ENCODE measurements at places on chromosomes 11 and 22.

DNA sequence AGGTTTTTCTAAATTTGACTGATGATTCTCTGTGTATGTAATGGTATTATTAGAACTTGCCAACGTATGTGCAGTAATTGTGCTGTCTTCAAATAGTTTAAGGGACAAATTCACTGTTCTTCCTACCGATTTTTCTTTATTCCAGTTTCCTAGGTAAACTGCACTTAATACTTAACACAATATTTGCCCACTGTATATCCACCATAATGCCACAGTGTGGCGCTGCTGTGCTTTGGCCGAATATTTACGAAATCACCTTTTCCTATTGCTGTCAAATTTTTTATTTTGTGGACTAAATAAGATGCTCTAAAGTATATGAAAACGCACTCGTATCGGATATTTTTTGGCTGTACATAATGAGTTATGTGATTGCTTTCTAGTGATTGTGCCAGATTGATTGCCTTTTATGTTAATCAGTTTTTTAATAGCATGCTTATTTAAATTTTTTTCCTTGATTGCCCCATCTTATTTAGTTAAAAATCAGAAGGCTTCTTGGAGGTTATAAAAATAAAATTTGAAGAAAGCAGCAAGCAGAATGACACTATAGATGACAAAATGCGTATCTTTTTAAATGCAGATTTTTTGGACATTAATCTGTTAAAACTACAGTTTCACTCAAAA is 10.5 kb downstream of the AASDHPPT start:
- peak; percentile 23 for DNase-seq

DNA sequence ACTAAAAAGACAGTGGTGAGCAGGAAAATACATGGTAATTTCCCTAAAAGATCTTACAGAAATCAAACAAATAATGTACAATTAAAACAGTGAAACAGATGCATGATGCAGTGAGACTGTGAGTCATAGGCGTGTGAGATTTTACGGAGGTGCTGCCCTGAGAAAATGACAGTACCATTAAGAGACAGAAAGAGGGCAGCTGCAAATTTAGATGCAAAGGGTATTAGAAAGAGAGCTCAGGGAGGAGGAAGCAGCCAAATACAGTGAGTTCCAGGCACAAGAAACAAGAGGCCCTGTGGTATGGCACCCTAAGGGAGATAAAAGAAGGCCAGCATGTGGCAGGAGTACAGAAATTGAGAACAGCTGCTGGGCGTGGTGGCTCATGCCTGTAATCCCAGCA is 88.5 kb upstream of the FIBIN start:
- no peak for DNase-seq

DNA sequence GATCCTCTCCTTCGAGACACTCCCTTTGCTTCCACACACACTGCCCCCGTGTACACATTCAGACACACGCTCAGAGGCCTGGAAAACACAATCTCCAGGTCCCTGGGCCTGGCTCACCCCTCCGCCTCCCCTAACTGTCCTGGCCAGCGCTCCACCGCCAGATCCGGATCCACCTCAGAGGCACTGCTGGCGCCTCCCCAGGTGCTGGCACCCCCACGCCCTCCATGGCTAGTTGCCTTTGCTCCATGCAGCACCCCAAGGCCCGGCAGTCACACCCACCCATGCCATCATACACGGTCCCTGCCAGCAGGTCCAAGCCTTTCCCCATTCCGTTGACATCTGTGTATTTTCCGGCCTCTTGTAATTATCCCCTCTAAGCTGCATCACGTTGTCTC is 11.1 kb downstream of the SPTBN2 start:
- no peak for DNase-seq

- DNase-seq: no peak
Observed at GRCh38 chr11:116166573-116167465, 606.0 kb downstream of the BUD13 start.

GRCh38 chr22:38162881-38163843 is 18.5 kb downstream of the PLA2G6 start:
- no peak for DNase-seq

DNA sequence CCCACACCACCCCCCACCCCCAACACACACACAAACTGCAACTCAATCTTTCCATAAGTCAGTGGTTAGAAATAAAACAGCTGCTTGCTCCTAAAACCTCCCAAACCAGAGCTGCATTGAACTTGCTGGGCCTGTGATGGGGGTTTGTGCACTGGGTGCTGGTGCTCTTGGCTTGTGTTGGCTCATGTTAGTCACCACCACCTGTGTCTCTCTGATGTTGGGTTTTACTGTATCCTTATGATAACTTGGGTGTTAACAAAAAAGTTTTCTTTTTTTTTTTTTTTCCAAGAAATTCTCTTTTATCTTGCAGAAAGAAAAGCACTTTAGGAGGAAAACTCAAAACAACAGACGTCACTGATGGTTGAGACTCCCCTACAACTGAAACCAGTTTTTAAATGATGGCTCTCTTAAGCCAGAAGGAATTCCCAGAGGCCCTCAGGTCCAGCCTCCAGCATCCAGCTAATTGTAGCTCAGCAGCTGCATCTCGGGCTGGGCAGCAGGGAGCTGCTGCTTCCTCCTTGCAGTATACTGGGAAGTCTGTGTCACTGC is 79.9 kb upstream of the DRD2 start:
- no peak for DNase-seq

- DNase-seq: no peak
Observed at GRCh38 chr11:30260813-30261212, 30.0 kb downstream of the FSHB start.

GRCh38 chr11:110524238-110524637 is 94.5 kb downstream of the FDX1 start:
- no peak for DNase-seq

- DNase-seq: no peak
Observed at GRCh38 chr11:74776546-74776945, 27.9 kb downstream of the RNF169 start.

DNA sequence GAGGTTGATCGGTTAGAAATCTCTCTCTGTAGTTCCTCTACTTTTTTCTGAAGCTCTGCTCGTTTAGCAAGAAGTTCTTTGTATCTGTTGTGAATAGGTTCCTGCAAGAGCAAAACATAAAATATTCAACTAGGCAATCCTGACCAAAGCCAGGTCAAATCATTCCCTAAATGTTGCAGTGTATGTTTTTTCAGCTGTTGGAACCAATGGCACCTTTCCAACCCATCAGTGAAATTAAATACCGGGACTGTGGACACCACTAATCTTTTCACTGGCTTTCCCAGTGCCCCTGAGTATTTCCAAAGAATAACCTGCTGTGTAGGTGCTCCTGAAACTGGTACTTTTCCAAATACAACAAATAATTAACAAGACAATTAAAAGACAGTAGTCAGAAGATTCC is 45.1 kb downstream of the CEP57 start:
- DNase-seq: no peak

- DNase-seq: no peak
Observed at GRCh38 chr11:10441091-10441490, 14.0 kb upstream of the AMPD3 start.

GRCh38 chr11:12061851-12062560 is 48.4 kb upstream of the MICAL2 start:
- no peak for DNase-seq

- no peak for DNase-seq
Observed at GRCh38 chr11:101797335-101797734, 117.5 kb upstream of the CEP126 start.

DNA sequence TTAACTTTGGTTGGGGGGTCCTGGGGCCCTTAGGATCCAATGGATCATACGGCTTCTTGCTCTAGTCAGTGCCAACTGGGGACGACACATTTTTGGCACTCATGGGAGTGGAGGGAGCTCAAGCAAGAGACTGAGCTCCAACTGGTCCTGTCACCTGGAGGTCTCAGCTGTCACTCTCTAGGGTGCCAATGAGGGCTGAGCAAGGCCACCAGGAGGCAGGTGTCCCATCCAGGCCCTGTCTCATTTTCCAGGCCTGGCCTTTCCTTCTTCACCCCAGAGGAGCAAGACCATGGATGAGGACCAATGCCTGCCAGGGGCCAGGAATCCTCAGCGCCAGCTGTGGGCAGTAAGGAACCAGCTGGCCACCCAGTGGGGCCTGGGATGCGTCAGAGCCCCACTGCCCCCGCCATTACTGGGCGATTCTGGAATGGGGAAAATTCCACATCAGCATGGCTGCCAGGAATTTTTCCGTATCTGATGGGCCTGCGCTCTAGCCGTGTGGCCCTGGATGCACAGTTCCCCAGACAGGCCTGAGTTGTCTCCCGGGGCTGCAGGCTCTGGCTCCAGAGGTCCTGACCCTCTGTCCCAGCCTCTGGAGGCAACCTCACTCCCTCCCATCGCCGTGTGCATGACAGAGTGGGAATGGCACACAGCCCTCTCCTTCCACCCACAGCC is 669 bp upstream of the GAL3ST1 start:
- no peak for DNase-seq

DNA sequence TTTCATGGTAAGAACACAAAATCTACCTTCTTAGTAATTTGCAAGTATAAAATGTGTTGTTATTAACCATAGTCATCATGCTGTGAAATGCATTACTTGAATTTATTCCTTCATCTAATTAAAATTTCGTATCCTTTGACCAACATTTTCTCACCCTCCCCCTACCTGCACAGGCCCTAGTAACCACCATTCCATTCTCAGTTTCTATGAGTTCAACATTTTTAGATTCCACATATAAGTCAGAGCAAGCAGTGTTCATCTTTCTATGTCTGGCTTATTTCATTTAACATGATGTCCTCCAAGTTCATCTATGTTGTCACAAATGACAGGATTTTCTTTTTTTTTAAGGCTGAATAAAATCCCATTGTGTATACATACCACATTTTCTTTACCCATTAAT is 43.5 kb upstream of the CCDC179 start:
- no peak for DNase-seq

DNA sequence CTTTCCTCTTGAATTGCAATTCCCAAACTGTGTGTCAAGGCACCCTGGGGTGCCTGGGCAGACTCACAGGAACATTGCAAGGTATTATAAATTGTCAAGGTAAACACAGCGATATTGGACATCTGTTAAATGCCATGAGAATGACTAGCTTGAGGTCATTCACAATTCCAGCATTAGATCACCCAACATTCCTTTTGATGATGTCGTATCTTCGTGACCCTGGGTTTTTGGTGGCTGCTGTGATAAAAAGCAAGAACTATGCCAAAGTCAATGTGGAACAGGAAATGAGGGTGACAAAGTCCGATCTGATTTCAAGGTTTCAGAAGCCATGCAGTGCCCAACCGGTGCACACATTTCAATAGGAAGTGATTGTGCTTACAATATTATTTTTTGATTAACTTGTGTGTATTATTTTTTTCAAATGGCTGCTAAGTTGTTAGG is 458.4 kb downstream of the MIAT start:
- no peak for DNase-seq

GRCh38 chr11:69925366-69926196 is 106.4 kb upstream of the FGF3 start:
- DNase-seq: no peak

GRCh38 chr22:20216863-20217499 is 51.1 kb downstream of the RTN4R start:
- DNase-seq: no peak

- DNase-seq: no peak
Observed at GRCh38 chr11:111307472-111308108, 9.2 kb downstream of the POU2AF3 start.

- DNase-seq: no peak
Observed at GRCh38 chr22:29166180-29166579, 39.5 kb upstream of the EMID1 start.

DNA sequence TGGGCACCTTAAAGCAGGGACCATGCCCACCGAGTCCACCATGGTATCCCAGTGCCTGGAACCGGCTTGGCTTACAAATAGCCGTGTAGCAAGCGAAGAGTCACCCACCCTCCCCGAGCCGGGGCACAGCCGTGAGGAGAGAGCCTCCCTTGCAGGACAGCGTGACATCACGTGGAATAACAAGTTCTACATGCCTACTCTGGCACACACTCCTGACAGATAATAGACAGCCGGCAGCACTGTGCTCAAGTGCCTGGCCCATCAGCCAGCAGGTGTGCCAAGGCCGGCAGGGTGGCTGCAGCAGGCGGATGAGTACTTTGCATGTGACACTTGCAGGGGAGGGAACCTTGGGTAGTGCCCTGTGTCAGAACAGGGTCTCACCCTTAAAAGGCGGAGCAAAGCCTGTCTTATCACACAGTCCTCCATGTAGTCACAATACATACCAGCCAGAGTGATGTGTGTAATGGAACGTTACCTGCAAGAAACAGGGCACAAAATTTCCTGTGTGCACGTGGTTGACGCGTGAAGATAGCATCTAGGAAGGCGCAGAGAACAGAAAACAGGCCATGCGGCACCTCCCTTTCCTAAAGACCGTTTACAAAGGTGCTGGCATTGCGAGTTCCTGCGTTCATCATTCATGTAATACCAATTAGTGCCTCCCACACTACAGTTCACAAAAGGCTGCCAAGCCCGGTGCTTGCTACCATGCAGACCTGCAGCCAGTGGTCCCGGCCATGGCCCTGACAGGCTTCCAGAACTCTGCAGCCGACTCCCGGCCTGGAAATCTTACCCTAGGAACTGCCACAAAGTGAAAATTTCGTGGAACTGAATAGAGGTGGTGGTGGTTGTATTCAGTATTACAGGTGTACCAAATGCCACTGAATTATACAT is 16.4 kb downstream of the TOM1 start:
- DNase-seq: no peak

Measured in neural crest cell (in vitro differentiated cells).